ENCODE measurements at places on chromosomes 2 and 18.

DNA sequence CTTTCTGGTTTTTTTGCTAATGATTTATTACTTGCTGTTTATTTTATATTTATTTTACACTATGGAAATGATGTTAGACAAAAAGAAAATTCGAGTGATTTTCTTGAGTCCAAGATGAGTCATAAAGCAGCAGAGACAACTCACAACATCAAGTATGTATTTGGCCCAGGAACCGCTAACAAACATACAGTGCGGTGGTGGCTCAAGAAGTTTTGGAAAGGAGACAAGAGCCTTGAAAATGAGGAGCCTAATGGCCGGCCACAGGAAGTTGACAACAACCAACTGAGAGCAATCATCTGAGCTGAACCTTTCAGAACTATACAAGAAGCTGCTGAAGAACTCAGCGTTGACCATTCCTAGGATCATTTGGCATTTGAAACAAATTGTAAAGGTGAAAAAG lies 594.1 kb downstream of the SATB2 start:
- no peak overlapping the region for H3K4me3 ChIP-seq
- H3K27ac ChIP-seq, result no peak overlapping the region
- H3K4me1 ChIP-seq, result no peaks in the 10 kb centered on the region
- H3K27me3 ChIP-seq, result no peaks in the 10 kb centered on the region
- H3K36me3 ChIP-seq, result no peaks in the 10 kb centered on the region

DNA sequence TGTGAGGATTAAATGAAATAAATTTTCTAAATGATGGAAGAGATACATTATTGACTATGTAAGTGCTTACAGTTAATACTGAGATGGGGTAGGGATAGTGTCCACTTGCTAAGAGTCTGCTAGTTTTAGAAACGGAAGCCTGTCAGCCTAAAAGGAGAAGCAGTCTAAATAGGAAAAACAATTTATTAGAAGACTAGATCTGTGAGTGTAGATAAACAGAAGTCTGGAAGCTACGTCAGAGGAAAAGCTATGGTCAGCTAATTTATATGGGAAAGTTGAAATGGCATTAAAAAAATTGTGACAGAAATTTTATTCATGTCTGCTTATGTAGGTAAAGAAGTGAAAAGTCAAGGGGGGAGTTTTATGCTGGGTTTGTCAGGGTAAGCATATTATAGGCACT lies 1338.4 kb upstream of the CHAC2 start:
- H3K36me3 ChIP-seq, result no peaks in the 10 kb centered on the region
- no peaks in the 10 kb centered on the region for H3K4me1 ChIP-seq
- no peak for DNase-seq
- no peak overlapping the region for H3K4me3 ChIP-seq
- no peak overlapping the region for H3K27ac ChIP-seq

GRCh38 chr2:26173776-26174482 lies 1.0 kb downstream of the GAREM2 start:
- H3K36me3 ChIP-seq, result no peaks in the 10 kb centered on the region
- no peak overlapping the region for H3K4me3 ChIP-seq
- H3K4me1 ChIP-seq, result peaks cover 4% of the 10 kb centered on the region
- peaks cover 21% of the 10 kb centered on the region for H3K27me3 ChIP-seq

DNA sequence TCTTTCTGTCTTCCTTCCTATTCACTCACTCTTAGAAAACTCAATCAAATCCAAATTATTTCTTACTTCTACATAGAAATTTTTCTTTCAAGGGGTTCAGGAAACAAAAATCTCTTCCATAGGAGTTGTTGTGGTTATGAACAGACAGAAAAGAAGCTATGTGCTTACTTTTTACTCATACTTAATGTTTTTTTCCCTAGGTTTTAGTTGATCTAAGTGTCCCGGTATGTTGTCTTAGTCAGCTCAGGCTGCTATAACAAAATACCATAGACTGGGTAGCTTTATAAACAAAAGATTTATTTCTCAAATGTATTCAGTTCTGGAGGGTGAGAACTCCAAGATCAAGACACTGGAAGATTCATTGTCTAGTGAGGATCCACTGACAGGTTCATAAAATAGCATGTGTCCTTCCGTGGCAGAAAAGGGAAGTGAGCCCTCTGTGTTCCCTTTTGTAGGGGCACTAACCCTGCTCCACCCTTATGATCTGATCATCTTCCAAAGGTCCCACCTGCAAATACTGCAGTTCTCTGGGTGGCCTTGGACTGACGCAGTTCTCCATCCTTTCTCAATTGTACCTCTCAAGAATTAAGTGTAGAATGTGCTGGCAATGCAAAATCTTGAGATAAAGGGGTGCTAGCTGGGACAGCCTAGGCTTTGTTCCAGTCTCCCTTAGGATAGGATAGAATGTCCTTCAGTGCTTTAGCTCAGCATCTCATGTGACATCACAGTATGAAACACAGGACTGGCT lies 14.4 kb upstream of the VRK2 start:
- H3K27ac ChIP-seq, result no peak overlapping the region
- no peak overlapping the region for H3K4me3 ChIP-seq
- H3K4me1 ChIP-seq, result no peaks in the 10 kb centered on the region
- no peaks in the 10 kb centered on the region for H3K27me3 ChIP-seq
- no peaks in the 10 kb centered on the region for H3K36me3 ChIP-seq
- no peak for DNase-seq

DNA sequence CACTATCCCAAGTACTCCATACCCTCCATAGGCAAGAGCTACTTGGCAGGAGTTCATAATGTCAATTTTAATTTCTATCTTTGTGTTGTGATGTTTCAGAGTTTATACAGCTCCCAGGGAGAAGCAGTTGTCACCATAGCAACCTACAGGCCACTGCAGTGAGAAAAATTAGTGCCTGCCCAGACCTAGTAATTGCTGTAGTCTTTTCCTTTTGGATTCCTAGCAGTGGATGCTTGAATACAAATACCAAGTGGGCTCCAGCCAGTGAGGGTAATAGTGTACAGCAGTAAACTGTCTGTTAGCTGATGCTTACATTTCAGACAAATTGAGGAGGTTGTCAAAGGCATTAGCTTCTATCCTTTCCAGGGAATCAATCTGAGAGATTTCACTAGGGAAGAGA lies 26.7 kb downstream of the LHCGR start:
- no peak overlapping the region for H3K27ac ChIP-seq
- H3K36me3 ChIP-seq, result no peaks in the 10 kb centered on the region
- no peaks in the 10 kb centered on the region for H3K4me1 ChIP-seq
- H3K27me3 ChIP-seq, result no peaks in the 10 kb centered on the region
- no peak overlapping the region for H3K4me3 ChIP-seq

Data from heart left ventricle (tissue), 16 donors.